GOT3 (cell line): ENCODE measurements at places on chromosomes 12 and 14.
A peak's percentile ranks its signal among the peaks of the same experiment; 100 is the strongest.

DNA sequence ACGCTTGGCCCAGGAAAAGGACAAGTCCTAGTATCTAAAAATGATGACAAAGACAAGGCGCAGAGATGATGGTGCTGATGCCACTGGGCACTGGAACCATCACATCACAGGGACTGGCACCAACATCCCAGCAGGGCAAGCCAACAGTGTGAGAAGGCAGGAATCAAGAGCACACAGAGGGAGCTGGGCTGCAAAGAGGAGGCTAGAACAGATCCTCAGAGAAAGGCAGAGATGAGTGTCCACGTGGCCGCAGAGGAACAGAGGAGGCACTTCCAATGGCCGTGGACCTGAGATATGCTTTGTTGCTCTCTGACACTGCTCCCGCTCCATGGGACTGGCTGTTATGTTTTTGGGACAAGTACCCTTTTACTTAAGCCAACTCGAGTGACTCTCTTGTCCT is 17.9 kb downstream of the FOXN3 start:
- DNase-seq: no peak

- DNase-seq: no peak
Observed at GRCh38 chr14:89162586-89162985, 254.4 kb downstream of the FOXN3 start.

GRCh38 chr14:45133683-45134050 is 614 bp downstream of the FKBP3 start:
- DNase-seq: no peak

DNA sequence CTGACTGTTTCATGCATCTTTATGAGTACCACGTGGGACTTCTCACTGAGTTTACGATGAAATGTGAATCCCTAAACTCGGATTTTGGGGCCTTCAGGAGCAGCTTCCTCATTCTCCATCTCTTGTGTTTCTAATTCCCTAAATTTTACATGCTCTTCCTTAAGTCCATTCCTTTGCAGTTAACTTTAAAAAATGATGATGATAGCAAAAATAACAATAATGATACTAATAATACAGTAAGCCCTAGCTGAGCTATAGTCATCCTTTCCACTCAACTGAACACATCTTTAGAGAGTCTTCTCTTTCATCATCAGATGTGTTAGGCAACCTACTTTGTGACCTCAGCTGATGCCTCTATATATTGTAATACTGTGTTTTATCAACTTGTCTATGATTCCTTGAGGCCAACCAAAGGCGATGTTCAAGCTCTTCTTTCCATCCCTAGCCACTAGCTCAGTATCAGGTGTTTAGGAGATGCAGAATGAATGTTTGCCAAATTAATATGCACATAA is 1196.4 kb downstream of the VRK1 start:
- DNase-seq: no peak

DNA sequence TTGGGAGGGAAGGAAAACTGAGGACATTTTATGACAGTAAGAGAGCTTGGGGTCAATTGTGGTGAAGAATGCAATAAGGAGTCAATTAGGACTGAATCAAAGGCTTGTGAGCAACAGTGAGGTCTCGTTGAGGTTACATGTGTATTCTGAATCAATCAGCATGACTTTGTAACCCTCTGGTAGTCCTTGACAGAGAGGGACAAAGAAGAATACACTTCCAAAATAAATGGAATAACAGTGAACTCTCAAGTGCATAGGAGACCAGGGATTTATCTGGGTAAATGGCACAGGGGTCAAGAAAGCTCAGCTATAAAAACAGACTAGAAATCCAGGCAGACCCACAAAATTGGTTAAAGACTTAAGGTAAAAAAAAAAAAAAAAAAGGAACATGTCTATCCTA is 85.1 kb upstream of the NAV3 start:
- DNase-seq: no peak

- DNase-seq: no peak
Observed at GRCh38 chr14:101207041-101207440, 303.5 kb upstream of the RTL1 start.

DNA sequence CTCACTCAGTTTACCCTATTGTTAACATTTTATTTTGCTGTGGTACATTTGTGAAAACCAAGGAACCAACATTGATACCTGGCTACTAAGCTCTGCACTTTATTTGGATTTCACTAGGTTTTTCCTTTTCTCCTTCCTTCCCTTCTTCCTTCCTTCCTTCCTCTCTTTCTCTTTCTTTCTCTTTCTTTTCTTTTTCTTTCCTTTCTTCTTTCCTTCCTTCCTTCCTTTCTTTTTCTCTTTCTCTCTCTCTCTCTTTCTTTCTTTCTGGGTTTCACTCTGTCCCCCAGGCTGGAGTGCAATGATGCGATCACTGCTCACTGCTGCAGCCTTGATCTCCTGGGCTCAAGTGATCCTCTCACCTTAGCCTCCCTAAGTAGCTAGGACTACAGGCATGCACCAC is 29.1 kb upstream of the TMEM263 start:
- DNase-seq: no peak

DNA sequence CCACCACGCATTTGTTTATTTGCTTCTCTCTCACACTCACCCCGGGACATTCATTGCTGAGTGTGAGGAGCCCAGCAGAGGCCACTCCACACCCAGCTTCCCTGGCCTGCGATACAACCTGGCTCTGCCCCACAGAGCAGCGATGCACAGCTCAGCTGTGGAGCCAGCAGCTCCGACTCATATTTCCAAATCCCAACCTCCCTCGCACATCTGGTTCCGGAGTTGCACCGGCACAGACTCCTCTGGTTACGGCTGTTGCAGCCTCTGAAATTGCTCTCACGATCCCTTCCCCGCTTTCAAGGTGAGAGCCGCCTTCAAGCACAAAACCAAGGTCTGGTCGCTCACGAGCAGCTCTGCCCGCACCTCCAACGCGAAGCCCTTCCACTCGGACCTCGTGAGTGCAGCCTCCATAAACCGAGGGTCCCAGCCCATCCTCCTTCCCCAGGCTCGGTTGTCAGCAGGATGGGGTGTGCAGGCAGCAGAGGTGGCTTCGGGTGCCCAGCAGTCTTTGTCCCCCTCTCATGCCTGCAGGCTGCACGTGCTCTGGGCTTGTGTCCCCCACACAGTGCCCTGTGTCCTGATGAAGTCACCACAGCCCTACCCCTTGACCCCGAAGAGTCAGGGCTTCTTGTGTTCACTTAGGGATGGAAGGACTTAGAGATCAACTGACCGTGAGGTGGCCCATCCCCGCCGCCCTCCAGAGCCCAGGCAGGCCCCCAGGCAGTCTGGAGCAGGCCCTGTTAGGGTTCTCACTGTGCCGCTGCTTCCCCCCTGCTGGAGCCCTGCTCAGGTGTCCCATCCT is 184.3 kb downstream of the ADGRD1 start:
- no peak for DNase-seq

DNA sequence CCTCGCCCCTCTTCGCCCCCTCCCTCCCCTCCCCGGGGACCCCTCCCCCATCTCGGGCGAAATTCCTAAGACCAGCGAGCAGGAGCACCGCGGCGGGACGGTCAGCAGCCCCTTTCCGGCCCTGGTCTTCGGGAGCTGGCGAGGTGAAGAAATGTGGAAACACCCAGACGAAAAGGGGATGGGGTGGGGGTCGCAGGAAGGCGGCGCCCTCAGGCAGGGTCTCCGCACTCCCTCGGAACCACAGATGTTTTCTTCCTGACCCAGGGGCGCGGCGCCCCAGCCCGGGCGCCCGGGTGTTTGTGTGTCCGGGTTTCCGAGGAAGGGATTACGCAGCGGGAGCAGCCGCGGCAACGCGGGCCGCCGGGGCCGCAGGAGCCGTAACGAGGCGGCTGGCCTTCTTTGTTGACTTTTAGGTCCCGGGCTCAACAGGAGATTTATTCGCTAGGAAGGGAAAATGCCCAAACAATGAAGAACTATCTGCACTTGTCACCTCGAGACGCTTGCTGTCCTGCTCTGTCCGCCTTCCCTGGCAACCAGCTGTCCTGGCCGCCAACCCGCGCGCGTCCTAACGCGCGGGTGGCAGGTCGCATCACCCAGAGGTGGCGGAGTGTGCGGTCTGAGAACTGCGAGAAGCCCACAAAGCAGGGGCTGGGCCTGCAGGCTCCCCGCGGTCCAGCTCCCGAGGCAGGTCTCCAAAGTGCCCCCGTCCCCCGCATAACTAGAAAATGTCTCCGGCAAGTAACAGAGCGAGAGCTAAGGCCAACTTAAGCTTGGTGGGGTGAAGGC is 7.0 kb downstream of the FOXA1 start:
- DNase-seq: no peak

GRCh38 chr12:42589465-42590329 is at the start of gene PRICKLE1:
Gene PRICKLE1, minus strand, starts transcription at chr12:42589746. Its CDS starts 117,230 bp downstream, at chr12:42472516.
- peak; percentile 64 for DNase-seq

GRCh38 chr12:76766161-76766560 is 2.2 kb downstream of the ZDHHC17 start:
- no peak for DNase-seq

DNA sequence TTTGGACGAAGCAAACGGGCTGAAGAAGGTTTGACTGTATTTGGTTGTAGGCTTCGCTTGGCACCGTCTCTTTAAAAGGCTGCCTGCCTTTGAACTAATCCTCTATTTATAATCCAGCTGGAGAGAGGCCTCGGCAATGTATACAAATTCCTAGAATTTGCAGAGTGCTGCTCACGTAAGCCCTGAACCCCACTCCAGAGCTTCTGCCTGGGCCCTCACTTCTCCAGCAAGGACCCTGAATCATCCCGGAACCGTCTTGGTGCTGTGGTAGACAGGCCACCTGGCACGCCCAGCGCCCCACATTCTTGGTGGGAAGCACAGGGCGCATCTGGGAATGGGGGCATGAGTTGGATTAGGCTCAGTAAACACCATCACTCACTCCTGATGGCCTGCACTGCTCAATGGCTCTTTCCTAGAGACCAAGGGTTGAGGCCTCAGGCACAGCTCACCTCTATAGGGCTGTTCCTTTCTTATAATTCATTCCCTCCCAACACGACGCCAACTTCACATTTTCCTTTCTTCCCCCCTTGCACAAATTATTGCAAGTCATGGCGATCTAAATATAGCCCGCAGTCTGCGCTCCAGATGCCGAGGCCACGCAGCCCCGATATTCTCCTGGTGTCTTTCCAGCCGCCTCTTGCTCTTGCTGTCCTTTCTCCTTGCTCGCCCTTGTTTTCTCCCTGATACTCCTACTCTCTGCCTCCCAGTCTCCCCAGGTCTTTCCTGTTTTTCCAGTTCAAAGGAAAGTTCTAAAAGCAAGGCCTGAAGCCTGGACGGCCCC is 141.0 kb downstream of the ZFP36L1 start:
- DNase-seq: no peak

DNA sequence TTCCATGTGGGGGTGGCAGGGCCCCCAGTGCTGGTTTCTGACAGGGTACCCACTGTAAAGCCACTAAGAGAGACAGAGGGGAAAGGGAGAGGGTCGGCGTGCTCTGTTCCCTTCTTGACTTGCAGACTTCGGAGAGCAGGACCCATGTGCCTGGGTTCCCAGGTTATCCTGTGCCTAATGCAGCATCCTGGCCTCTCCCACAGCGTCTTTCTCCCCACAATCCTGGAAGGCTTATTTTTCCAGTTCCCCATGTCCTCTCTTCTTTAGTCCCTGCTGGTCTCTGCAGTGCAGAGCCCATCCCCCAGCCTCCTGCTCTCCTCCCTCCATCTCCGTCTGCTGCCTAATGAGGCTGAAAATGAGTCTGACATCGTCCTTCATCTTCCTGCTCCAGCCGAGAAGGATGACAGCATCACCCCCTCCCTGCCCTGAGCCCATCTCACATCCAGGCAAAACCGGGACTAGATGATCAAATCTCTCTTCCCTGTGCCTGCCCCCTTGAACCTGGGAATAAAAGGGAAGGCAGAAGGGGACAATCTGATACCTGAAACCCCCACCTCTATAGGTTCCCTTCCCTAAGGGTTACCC is 15.1 kb downstream of the CALCOCO1 start:
- DNase-seq: no peak

- no peak for DNase-seq
Observed at GRCh38 chr12:29320295-29321085, 60.5 kb downstream of the ERGIC2 start.

DNA sequence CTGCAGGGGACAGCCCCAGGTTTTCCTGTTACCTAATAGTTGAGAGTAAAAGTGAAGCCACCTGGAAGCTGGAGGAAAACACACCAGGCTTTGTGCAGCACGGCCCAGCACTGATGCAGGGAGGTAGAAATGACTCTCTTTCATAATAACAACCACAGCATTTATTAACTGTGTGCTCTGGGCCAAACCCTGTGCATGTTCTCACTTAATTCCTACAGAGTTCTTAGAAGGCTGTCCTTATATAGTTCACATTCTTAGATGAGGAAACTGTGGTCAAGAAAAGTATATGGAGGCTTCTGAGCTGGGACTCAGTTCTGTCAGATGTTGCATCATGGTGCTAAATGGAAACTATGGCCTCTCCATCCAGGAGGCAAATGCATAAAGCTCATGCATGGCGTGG is 100.0 kb downstream of the PAPOLA start:
- no peak for DNase-seq

DNA sequence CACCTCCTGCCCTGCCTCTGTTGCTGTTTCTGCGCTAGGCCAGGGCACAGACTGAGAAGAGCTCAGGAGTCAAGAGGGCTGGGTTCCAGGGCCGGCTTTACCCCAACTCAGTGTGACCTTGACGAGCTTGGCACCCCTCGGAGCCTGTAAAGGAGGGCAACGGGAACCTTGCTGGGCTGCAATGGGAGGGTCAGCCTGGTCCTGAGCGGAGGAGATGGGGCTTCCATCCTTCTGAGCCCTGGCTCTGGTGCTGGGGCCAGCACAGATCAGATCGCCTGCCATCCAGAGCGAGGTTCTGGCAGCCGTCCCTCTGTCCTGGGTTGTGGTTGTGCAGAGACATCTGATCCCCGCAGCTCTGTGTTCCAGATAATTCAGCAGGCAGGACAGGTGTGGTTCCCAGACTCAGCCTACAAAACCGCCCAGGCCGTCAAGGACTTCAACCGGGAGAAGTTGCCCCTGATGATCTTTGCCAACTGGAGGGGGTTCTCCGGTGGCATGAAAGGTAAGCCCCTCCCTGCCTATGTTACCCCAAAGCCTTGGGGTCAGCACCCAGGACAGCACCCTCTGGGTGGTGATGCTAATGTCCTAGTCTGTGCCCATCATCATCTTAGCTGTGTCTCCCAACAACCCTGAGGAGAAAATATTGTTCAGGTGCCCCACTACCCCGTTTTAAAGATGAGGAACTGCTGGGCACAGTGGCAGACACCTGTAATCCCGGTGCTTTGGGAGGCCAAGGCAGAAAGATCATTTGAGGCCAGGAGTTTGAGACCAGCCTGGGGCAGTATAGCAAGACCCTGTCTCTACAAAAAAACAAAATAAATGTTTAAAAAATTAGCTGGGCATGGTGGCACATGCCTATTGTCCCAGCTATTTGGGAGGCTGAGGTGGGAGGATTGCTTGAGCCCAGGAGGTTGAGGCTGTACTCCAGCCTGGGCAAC is 50.2 kb downstream of the FOXN4 start:
- DNase-seq: no peak

GRCh38 chr14:91019673-91020072 is 40.8 kb downstream of the RPS6KA5 start:
- no peak for DNase-seq

DNA sequence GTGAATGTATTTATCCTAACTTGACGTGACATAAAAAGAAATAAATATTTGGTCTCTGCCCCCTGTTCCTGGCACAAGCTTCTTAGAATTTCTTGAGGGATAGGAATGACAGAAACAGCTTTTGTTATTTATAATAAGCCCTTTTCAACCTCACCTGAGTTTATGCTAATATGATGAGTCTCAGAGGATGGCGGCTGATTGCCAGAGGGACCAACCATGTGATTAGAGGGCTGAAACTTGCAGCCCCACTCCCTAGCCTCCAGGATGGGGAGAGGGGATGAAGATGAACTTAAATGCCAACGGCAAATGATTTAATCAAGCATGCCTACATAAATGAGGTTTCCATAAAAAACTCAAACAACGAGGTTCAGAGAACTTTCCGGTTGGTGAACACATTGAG is 42.9 kb downstream of the DNAI7 start:
- DNase-seq: no peak
